ENCODE measurements at places on chromosomes 5 and 9.

GRCh38 chr5:112106878-112107277 lies 312.2 kb downstream of the EPB41L4A start:
- no peak for DNase-seq

DNA sequence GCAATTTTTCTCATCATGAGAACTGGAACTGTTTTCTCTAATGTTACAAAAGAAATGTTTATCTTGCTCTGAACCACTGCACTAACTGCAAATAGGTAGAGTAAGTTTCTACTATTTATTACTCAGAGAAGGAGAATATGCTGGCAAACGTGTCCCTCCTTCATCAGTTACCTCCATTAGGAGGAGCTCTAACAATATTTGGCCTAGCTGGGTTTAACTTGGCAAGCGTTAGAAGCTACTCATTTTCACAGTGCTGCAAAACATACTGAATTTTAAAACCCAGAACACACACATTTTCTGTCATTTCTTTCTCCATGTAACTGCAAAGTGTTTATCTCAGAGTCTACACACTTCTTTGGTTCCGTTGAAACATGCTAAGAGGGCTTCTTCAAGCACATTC lies 101.0 kb upstream of the GABRG2 start:
- no peak for DNase-seq

GRCh38 chr9:16136451-16136850 lies 583.6 kb downstream of the CCDC171 start:
- DNase-seq: no peak

- DNase-seq: no peak
These were observed 50.7 kb upstream of the UBAC1 start for GRCh38 chr9:136011703-136012496.

DNA sequence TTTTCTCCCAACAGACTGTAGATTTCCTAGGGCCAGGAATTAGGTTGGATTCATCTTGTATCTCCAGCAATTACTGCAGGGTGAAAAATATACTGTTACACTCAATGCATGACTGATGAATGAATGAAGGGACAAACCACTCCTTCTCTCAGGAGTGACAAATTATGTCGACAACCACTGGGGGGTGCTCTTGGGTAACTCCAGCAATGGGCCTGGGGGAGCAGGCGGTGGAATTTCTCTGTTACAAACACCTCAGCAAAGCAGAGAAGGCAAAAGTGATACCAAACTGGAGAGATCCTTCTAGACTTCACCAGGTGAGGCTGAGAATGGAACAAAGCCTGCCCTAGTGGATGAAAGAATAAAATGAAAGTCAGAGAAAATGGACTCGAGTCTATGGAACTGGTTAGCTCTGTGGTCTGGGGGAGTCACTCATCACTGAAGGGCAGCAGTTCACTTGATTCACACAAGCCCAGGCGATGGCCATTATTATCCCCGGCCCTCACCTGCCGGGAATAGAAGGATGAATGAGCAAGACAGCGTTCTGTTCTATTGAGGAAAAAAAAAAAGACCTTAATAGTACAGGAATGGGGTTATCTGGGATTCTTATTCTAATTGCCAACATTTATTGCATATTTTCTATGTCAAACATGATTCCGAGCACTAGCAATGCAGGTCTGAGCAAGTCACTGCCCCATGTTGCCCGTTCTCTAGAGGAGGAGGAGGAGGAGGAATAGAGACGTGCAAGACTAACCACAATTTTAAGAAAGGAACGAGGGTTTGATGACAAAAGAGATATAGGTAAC lies 341.1 kb downstream of the ASTN2 start:
- DNase-seq: no peak

DNA sequence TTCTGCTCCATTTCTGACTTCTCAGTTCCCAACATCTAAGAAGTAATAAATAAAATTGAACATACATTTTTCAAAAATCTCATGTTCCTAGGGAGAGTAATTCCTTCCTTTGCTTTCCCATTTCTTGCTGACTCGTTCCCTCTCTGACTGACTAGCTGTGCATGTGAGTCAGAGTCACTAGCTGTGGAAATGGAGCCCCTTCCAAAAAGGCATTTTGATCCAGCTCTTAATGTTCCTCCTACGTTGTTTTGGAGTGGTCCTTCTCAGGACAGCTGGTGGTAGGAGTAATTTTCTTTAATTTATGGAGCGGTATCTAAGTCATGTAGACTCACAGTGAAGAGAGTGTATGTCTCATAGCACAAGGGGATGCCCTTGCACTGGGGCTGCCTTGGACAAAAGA lies 460.2 kb downstream of the GADD45G start:
- no peak for DNase-seq

GRCh38 chr9:34651876-34652601 lies at the start of gene IL11RA:
IL11RA (plus strand) TSS chr9:34652185; CDS start chr9:34655218, 3,033 bp downstream.
- DNase-seq: no peak

GRCh38 chr9:136345281-136346156 lies 18.0 kb downstream of the DNLZ start:
- no peak for DNase-seq

GRCh38 chr5:139263536-139263935 lies 30.0 kb upstream of the MATR3 start:
- no peak for DNase-seq
